ENCODE measurements at places on chromosomes 1 and 21.

DNA sequence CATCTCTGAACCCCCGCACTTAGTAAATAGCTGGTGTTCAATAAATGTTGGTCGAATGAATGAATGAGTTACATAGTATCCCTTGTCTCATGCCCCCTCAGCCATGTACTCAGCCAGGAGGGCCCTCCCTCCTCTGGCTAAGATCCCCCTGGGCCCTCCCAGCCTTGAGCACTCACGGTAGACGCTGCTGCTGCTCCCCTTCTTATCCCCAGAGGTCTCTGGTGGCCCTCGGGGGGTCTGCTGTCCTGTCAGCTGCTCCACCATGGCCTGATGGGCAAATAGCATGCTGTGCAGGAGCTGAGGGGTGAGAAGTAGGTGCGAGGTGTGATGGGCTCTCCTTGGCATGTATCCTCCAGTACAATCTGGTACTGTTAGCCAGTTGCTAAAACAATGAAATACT, 1.9 kb downstream of the ETV3L start:
- peak; percentile 21 for DNase-seq

DNA sequence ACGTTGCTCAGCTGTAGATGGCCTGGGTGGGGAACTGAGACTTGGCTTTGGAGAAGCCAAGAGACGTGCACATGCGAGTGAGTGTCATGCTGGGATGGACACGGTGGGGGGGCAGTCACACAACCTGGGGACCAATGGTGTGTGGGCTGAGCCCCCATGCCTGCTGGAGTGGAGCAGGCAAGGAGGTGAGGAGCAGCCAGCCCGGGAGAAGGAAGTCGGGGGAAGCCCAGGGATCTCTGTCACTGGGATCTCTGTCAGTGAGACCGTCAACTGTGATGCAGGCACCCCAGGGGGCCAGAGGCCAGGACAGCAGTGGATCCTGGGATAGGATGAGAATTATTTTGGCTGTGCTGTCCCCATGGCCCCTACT, 11.0 kb upstream of the ZNF669 start:
- no peak for DNase-seq

- no peak for DNase-seq
Measured at GRCh38 chr1:29953961-29954360, 717.6 kb downstream of the PTPRU start.

- no peak for DNase-seq
Measured at GRCh38 chr1:150532860-150533259, 16.3 kb upstream of the ADAMTSL4 start.

DNA sequence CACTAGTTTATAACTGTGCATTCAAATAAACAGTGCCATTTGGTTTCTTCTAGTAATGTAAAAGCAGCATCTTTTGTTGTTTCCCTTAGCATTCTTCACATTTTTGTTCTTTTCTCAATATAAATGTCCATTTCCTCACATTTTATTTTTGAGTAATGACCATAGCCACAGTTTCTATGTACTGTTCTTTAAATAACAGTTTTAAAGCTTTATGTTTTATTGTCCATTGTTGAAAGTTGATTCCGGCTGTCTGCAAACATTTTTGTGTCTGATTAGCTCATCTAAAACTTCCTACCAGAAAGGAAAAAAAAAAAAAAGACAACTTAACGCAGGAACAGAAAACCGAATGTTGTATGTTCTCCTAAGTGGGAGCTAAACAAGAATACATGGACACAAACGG, 139.7 kb downstream of the MAGI3 start:
- DNase-seq: no peak

DNA sequence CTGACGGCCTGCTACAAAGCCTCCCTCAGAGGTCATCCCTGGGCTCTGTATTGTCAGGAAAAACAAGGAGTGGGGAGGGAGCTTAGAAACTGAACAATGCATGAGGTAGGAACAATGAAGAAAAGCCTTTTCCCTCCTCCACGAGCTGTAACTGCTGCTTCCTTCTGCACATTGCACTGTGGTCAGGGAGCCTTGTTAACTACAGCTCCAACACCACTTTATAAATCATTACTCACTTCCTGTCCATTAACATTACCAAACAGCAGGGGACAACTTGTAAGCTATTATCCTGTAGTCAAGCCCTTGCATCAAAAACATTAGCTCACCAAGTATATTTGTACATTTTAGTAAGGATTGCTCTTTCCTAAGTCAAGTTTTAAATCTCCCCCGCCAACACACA, 336.0 kb upstream of the NR5A2 start:
- DNase-seq: no peak

DNA sequence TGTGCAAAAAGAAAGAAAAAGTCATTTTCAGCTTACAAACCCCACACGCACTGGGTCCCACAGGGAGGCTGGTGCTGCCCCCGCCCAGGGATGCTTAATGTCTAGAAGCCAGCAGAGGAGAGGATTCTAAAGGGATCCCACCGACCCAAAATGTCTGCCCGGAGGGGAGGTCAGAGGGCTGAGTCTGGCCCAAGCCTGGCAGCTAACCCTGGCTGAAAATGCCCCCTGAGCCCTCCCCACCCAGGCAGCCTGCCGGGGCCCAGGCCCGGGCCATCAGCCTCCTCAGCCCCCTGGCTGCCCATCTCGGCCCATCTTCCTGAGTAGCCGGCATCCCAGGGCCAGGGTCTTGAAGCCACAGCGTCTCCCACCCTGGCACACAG, 33.5 kb downstream of the ACOT7 start:
- peak; percentile 11 for DNase-seq

- DNase-seq: no peak
Measured at GRCh38 chr1:175356727-175357126, 164.2 kb upstream of the KIAA0040 start.
